ENCODE measurements at places on chromosomes 7 and 10. TPM values are rescaled to one million over a fixed set of nuclear protein-coding genes. Genes with fewer than 3 reads are reported as not detected.

DNA sequence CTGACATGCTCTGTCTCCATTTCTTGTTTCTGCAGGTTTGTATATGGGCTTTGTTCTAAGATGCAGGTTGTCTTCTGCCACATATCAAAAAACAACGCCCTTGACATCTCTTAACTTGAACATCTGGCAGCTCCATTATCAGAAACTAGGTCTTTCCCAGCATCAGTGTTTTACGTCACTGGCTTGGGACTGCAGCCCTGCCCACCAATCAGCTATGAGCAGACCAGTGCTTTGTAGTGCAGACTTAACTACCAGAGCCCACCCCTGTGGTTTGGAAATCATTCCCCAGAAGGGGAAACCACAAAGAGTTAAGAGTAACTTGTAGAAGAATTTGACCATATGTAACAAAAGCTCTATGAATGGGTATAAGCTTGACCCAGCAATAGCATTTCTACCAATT lies 132.4 kb downstream of the SEPTIN14 start:
- no peak overlapping the region for H3K4me3 ChIP-seq
- DNase-seq = no peak
- H3K36me3 ChIP-seq = no peaks in the 10 kb centered on the region
- no peak overlapping the region for H3K27ac ChIP-seq
- H3K27me3 ChIP-seq = no peaks in the 10 kb centered on the region

DNA sequence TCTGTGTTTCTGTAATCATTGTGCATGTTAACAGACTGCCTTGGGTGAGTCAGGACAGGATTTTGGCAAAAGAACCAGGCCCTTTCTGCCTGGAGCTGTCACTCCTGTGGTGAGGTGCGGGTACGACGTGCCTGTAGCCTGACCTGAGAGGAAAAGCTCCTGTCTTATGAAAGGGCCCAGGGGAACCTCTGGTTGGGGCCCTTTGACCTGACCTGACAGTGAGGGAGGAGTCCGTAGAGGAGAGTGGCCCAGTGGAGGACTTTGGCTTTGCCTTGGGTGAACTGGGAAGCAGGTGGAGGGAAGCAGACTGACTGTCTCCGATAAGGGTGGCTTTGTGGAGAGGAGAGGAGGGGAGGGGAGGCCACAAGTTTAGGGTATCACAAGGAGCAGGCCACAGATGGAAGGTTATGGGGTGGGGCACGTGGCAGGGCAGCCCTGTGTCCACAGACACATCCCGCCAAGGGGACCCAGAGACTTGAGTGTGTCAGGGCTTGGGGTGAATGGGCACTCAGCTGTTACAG lies 6.9 kb downstream of the PFKP start:
- peaks cover 6% of the 10 kb centered on the region for H3K4me1 ChIP-seq
- H3K27me3 ChIP-seq = no peaks in the 10 kb centered on the region
- no peak for DNase-seq
- H3K27ac ChIP-seq = no peak overlapping the region
- H3K4me3 ChIP-seq = no peak overlapping the region

DNA sequence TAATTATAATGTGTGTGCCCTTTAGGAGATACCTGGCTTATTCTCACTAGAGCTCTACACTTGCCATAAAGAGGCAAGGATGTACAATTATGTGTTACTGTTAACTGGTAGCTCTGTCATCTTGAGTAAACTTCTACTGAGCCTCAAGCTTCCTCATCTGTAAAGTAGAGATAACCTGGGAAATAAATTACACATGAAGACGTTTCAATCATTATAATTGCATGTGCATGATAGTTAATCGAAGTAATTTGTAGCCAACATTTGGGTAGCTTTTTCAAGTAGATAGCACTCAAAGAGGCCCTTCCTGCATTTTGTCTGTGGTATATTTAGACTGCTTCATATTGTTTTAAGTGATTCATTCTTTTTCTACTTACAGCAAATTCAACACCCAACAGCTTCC lies 2.4 kb downstream of the CCT6A start:
- H3K27ac ChIP-seq = no peak overlapping the region
- H3K27me3 ChIP-seq = no peaks in the 10 kb centered on the region
- peaks cover 51% of the 10 kb centered on the region for H3K36me3 ChIP-seq
- peaks cover 14% of the 10 kb centered on the region for H3K4me1 ChIP-seq
- DNase-seq = no peak

GRCh38 chr10:120184547-120185337 lies 272.3 kb upstream of the PLPP4 start:
- H3K27me3 ChIP-seq = no peaks in the 10 kb centered on the region
- H3K4me1 ChIP-seq = no peaks in the 10 kb centered on the region
- H3K4me3 ChIP-seq = no peak overlapping the region
- H3K36me3 ChIP-seq = no peaks in the 10 kb centered on the region

- H3K36me3 ChIP-seq = no peaks in the 10 kb centered on the region
- no peaks in the 10 kb centered on the region for H3K4me1 ChIP-seq
- no peak overlapping the region for H3K4me3 ChIP-seq
- no peak for DNase-seq
Observed at GRCh38 chr10:24858288-24859270, 93.8 kb downstream of the PRTFDC1 start.

DNA sequence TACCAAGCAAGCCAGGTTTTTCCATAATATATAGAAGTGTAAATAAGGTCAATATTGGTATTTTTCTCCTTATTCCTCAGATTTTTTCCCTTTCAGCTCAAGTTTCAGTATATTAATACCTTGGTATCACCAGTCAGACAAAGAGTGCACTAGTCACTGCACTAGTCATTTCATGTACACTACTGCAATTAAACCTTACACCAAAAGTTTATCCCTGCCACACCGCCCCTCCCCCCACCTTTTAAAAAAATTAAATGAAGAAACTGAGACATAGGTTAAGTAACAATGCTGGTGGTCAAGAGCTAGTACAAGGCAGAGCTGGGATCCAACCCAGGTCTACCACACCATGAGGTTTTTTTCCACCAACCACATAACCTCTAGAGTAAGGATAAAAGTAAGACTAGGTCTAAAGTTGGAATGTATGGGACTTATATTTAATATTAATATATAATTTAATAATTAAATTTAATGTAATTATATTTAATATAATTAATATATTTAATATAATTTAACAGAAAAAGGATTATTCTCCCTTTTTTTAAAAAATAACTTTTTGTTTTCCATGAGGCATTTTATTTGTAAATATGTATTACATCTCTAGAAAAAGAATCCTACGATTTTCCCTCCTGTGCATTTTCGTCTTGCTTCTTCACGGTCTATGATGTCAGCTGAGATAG lies 68.5 kb downstream of the NT5C2 start:
- peaks cover 59% of the 10 kb centered on the region for H3K4me1 ChIP-seq
- H3K36me3 ChIP-seq = no peaks in the 10 kb centered on the region
- H3K27me3 ChIP-seq = no peaks in the 10 kb centered on the region
- peak overlapping the region; percentile 10 for H3K4me3 ChIP-seq
- DNase-seq = no peak
- no peak overlapping the region for H3K27ac ChIP-seq

DNA sequence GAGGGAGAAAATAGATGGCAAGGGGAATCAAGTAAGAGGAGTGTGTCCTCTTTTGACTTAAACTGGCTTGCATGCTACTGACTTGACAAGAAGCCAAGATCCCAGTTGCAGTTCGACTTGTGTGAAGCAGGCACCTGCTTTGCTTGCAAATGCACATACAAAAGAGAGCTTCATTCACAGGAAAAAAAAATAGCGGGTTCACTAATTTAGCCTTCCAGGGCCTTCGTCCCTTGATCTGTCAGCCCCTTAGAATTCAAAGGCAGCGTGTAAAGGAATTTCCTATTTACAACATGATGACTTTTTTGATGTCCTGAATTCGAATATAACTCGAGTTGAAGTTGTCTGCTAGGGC lies 192.1 kb downstream of the CELF2 start:
- no peaks in the 10 kb centered on the region for H3K4me1 ChIP-seq
- H3K27me3 ChIP-seq = no peaks in the 10 kb centered on the region
- no peak overlapping the region for H3K27ac ChIP-seq
- H3K4me3 ChIP-seq = no peak overlapping the region

DNA sequence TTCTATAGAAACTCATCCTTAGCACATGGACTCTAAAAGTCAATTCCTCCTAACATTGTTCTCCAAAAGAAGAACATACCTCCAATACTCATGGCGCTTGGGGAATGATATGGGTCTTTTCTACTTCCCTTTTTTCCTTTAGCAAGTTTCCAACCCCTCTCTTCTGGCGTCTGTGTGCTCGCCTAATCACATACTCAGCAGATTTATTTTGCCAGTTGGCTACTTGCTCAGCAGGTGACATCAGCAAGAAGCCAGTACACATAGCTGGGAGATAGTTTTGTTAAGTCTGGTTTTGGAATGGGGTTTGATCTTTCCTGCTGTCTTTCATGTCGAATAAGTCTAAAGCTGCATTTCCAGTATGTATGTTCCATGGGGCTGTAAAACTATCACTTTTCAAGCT lies 193.8 kb downstream of the POM121L12 start:
- DNase-seq = no peak
- no peak overlapping the region for H3K4me3 ChIP-seq
- H3K4me1 ChIP-seq = no peaks in the 10 kb centered on the region
- H3K36me3 ChIP-seq = no peaks in the 10 kb centered on the region
- H3K27me3 ChIP-seq = no peaks in the 10 kb centered on the region
- H3K27ac ChIP-seq = no peak overlapping the region

DNA sequence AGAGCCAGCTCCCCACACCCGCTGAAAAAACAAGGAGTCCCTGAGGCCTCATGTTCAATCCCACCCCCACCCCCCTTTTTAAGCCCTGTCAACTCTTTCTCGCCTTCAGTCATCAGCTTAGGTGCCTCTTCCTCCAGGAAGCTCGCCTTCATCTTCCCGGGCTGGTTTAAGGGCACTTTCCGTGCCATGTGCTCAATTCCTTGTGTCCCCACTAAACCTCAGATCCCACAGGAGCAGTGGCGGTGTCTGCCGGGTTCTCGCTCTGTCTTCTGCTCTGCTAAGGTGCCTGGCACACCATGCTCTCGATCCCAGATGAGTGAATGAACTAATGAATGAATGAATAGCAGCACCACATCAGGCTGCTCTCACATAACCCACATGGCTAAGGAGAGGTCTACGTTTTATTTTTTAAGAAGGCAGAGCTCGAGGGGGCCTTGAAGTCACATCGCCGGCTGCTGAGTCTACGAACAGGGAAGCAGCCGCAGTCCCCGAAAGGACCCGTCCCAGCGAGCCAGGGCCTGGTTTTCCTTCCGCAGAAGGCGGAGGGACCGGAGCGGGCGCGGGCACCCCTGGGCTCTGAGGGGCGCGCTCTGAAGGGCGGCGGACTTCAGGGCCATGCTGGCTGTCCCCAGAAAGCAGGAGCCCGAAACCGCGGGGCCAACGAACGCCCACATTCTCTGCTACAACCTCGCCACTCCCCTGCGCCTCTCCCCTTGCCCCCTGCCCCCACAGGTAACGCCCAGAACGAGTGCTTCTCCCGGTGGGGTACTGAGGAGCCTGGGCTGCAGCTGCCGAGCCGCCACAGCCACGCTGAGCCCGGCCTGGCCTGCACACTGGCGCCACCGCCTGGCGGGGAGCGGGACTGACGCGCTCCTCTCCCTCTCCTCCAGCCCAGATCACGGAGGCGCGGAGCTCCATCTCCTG lies 73.4 kb upstream of the KCNMA1 start:
- H3K27ac ChIP-seq = no peak overlapping the region
- H3K4me1 ChIP-seq = no peaks in the 10 kb centered on the region
- no peaks in the 10 kb centered on the region for H3K36me3 ChIP-seq
- no peaks in the 10 kb centered on the region for H3K27me3 ChIP-seq

GRCh38 chr7:122893486-122893885 lies 7.2 kb upstream of the CADPS2 start:
- no peak overlapping the region for H3K4me3 ChIP-seq
- DNase-seq = no peak
- no peak overlapping the region for H3K27ac ChIP-seq
- H3K27me3 ChIP-seq = no peaks in the 10 kb centered on the region
- H3K4me1 ChIP-seq = no peaks in the 10 kb centered on the region
- no peaks in the 10 kb centered on the region for H3K36me3 ChIP-seq

GRCh38 chr7:121272676-121273075 lies 56.1 kb upstream of the WNT16 start:
- H3K4me3 ChIP-seq = no peak overlapping the region
- no peaks in the 10 kb centered on the region for H3K36me3 ChIP-seq
- DNase-seq = no peak
- H3K27me3 ChIP-seq = no peaks in the 10 kb centered on the region
- H3K27ac ChIP-seq = no peak overlapping the region
- H3K4me1 ChIP-seq = no peaks in the 10 kb centered on the region

GRCh38 chr7:1520539-1521234 lies 9.8 kb upstream of the MAFK start:
- no peak overlapping the region for H3K27ac ChIP-seq
- no peak for DNase-seq
- no peaks in the 10 kb centered on the region for H3K4me1 ChIP-seq
- H3K36me3 ChIP-seq = no peaks in the 10 kb centered on the region
- no peak overlapping the region for H3K4me3 ChIP-seq
- no peaks in the 10 kb centered on the region for H3K27me3 ChIP-seq

GRCh38 chr7:117592011-117592635 lies 112.3 kb downstream of the CFTR start:
- H3K4me1 ChIP-seq = no peaks in the 10 kb centered on the region
- DNase-seq = no peak
- H3K36me3 ChIP-seq = no peaks in the 10 kb centered on the region
- no peak overlapping the region for H3K27ac ChIP-seq
- H3K4me3 ChIP-seq = no peak overlapping the region

GRCh38 chr10:104052431-104052830 lies 33.2 kb downstream of the COL17A1 start:
- H3K27me3 ChIP-seq = no peaks in the 10 kb centered on the region
- no peaks in the 10 kb centered on the region for H3K36me3 ChIP-seq
- H3K4me1 ChIP-seq = no peaks in the 10 kb centered on the region
- no peak overlapping the region for H3K27ac ChIP-seq

- no peaks in the 10 kb centered on the region for H3K36me3 ChIP-seq
- no peak overlapping the region for H3K4me3 ChIP-seq
- no peaks in the 10 kb centered on the region for H3K27me3 ChIP-seq
- DNase-seq = no peak
- peaks cover 19% of the 10 kb centered on the region for H3K4me1 ChIP-seq
- no peak overlapping the region for H3K27ac ChIP-seq
Observed at GRCh38 chr10:90635111-90635765, 222.6 kb downstream of the HTR7 start.

- H3K27me3 ChIP-seq = no peaks in the 10 kb centered on the region
- no peak overlapping the region for H3K4me3 ChIP-seq
- H3K27ac ChIP-seq = no peak overlapping the region
- no peaks in the 10 kb centered on the region for H3K4me1 ChIP-seq
- no peaks in the 10 kb centered on the region for H3K36me3 ChIP-seq
- DNase-seq = no peak
Observed at GRCh38 chr10:2282202-2282601, 544.9 kb upstream of the ADARB2 start.

DNA sequence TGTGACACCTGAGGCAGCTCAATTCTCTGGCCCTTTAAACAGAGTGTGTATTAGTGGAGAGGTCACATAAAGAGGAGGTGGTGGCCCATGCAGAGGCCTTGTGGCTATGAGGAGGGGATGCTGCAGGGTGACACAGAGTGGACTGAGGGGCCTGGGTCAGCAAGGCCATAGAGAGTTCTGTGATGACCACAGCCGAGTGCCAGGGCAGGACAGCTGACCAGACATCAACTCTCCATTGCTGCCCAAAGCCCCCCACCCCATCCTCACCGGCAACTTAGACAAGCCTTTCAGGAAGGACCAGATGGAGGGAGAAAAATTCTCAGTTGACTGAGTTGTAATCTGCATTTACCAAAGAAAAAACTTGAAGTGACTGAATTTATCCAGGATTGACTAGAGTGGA lies 378.1 kb downstream of the RPS24 start:
- no peak for DNase-seq
- no peaks in the 10 kb centered on the region for H3K27me3 ChIP-seq
- no peaks in the 10 kb centered on the region for H3K36me3 ChIP-seq
- peaks cover 37% of the 10 kb centered on the region for H3K4me1 ChIP-seq
- H3K4me3 ChIP-seq = no peak overlapping the region

DDIT4 gene
- 374 TPM for total RNA-seq

ZNHIT1 gene
- 43.7 TPM for total RNA-seq

CAV1 gene
- total RNA-seq = 194 TPM

ANXA11 gene
- 198 TPM for total RNA-seq
